ENCODE measurements at places on chromosomes 6 and 20.

GRCh38 chr6:68575765-68576439 lies 59.2 kb upstream of the ADGRB3 start:
- no peak for DNase-seq

GRCh38 chr6:49541210-49541724 lies 9.2 kb upstream of the C6orf141 start:
- DNase-seq, result no peak

DNA sequence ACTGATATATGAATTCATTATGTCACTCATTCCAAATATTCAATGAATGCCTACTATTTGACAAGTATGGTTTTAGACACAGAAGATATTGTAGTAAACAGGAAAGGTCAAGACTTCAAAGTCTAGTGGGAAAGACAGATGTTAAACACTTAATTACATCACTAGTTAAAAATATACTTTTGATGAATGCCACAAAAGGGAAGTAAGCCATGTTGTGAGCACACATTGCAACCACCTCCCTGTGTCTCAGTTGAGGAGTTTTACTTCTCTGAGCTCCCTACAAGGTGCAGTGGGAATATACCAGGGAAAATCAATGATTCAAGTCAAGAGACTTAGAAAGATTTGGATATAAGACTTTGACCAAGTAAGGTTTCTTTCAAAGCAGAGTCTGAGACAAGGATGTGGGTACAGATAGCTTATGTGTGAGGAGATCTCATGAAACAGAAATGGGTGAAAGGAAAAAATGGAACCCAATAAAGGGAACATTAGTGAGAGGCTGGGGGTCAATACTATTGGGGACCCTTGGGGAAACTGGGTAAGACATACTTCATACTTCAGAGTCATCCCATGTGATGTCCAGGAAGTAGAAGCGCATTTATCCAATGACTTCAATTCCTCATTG lies 503.7 kb downstream of the KIF16B start:
- no peak for DNase-seq

DNA sequence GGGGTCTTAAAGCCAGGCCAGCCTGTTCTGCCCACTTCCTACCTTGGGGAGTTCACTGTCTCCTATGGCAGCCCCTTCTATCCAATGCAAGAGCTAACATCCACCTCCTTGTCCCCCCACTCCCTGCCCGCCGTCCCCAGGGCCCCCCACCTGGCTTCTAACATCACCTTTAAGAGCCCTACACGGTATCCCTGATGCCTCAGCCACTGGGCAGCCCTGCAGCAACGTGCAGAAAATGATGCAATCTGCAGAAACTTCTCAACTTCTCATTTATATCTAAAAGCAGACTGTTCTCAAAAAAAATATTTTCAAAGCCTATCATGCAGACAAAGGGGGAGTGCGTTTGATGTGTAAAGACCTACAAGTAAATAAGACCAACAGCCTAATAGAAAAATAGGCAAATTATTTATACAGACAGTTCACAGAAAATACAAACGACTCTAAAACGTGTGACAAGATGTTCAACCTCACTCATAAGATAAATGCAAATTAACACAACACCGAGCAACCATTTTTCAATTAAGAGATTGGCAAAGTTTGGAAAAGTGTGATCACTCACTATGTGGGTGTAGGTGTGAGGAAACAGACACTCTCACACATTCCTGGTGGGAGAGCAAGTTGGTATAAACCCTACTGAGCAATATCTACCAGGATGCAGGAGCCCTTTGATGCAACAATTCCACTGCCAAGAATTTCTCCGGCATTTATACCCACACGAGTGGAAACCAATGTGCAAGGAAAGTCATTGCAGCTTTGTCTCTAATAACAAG lies 15.1 kb upstream of the HCK start:
- no peak for DNase-seq

DNA sequence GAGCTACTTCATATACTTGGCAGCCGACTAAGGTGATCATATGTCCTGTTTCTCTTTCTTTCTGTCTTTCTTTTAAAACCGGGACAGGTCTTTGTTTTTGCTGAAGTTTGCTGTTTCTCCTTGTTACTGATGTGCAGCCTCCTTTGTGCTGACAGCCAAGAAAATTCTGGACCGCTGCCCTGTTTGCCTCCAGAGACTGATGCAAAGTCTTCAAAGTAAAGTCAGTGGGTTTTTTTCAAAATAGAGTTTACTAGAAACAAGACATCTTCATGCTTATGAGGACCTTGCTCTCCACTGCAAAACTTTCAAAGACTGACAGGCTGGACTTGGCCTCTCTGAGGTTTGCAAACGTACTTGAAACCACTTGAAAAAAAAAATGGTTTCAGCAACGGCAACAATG lies 510.5 kb upstream of the MAP3K7 start:
- no peak for DNase-seq

DNA sequence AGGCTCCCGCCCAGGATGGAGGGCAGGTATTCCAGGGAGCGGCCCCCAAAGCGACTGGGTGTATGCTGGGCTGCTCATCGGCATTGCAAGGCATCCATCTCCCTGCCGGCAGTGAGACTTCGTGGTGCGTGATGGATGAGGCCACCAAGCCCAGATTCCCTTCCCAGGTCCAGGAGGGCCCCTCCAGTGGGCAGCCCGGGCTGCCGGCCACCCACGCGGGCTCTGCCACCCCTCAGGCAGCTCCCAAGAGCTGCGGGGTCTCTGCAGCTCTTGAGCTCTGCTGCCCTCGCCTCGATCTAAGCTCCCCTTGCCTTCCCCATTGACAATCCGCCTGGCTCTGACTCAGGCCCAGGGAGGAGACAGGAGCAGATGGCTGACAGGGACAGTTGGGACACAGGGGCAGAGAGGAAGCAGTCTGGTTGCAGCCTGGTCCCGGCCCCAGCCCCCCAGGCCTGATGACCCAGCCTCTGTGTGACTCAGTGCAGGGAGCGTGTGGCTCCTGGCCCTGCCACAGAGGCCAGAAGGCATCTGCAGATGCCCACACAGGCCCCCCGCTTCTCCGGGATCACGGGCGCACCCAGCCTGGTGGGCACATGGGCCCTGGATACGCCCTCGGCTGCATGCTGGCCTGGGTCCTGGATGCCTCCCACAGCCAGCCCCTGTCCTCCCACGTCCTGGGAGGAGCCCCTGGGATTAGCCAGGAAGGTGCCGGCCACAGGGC lies 33.0 kb downstream of the SLCO4A1 start:
- no peak for DNase-seq

DNA sequence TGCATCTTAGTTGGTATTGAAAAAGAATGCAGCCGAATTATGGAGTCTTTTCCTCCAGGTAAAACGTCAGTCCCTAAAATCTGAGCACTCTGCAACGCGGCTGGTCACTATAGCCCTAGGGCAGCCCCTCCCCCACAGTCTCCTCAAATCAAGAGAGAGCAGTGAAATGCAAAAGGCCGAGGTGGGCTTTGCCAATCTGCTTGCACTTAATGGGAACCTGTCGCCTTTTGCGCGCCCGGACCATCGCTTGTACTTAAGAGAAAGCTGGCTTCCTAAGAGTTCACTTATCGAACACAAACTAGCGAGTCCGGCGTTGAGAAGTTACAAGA lies 447 bp downstream of the MCM3 start:
- DNase-seq, result no peak

DNA sequence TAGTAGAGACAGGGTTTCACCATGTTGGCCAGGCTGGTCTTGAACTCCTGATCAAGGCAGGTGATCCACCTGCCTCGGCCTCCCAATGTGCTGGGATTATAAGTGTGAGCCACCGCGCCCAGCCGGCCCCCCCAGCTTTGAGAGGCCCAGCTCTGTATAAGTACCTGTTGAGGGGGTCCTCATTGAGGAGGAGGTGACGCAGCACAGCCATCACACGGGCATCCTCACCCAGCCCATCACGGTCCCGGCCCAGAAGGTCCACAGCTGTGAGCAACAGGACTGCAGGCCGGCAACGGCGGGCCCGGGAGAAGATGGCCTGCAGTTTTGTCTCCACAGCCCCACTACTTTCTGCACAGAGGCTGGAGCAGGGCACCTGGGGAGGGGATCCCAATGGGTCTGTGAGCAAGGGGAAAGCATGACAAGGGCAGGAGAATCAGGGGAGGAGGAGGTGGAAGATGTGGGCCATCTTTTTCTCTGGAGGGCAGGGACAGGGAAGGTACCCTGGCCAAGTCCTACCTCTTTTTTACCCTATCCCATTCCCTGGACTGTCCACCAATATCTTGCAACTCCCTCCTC lies 7.7 kb downstream of the GNMT start:
- no peak for DNase-seq

DNA sequence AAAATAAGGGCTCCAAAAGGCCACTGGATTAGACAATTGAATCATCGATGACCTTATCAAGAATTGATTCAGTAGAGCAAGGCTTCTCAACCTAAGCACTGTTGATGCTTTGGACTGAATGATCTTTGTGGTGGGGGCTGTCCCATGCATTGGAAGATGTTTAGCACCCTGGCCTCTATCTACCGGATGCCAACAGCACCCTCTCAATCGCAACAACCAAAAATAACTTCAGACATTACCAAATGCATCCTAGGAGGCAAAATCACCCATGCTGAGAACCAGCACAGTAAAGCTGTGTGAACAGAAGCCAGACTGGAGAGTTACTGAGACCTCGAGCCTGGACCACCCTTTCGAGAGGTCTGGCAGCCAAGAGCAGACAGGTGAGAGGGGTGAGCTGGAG lies 67.5 kb downstream of the TBC1D7 start:
- DNase-seq, result no peak

DNA sequence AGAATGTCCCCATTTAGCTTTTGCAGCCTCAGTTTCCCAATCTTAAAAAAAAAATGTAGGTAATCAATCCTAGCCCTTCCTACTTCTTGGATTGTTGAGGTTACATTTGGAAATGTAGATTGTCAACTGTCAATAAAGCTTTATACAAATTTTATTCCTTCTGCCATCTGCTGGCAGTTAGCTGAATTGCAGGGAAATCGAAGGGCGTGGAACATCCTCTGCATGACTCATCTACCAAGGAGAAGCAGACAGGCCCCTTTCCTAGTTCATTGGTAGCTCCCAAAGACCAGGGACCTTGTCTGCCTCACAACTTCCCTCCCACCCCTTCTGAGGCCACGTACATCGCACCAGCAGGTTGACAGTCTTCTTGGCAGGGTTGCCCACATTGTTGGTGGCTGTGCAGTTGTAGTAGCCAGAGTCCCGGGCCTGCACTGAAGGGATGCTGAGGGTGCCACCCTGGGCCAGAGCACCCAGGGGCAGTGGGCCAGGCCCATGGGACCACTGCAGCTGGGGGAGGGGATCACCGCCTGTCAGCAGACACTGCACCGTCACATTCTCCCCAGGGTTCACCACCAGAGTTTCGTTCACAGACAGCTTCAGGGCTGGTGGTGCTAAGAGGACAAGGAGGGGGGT lies 43.6 kb downstream of the MDGA1 start:
- no peak for DNase-seq

DNA sequence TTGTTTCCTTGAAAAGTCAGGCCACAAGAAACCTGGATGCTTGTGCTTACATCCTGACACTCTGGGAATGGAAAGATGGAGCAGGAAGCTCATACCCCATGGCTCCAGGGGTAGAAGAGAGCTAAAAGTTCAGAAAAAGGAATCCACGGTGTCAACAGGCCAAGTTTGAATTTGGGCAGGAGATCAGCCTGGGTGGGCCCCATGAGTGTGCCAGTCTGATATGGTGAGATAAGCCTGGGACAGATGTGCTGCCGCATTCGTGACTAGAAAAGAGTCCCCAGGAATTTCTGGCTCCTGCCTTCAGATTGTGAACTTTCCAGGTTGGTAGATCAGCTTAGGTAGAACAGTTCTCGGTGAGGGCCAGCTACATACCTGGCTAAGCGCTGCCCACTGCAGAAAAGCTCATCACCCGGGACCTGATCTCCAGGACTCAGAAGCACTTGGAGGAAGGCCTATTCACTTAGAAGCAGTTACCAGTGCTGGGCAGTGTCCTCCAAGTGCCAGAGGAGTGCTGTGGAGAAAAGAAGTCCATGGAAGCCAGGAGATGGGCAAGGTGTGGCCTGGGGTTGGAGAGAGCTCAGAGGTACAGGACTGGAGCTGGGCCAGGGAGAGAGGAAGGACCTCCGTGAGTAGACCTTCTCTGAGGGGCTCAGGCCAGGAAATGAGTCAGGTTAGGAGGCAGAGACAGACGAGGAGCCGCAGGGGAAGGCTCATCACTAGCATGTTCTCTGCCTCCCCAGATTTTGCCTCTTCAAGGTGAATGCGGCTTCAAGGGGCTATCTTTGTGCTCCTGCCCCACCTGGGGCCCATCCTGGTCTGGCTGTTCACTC lies at the start of gene TSPO2:
TSPO2 (plus strand) TSS at position 242 of the 830 bp plus-strand sequence; CDS start at position 761, 519 bp downstream.
- DNase-seq, result no peak

DNA sequence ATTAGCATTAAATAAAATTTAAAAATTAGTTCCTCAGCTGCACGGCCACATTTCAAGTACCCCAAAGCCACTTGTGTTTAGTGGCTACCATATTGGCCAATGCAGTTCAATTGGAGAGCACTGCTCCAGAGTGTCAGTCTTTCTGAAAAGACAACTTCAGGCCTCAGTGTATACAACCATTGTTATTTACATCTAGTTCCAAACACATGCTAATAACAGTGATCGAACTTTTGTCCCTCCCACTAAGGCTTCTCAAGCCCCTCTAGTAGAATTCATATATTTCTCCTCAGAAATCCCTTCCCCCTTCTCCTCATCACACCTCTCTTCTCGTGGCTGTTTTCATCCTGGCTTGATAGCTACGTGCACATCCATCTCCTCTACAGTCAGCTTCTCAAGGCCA lies 32.9 kb downstream of the HIVEP2 start:
- no peak for DNase-seq

DNA sequence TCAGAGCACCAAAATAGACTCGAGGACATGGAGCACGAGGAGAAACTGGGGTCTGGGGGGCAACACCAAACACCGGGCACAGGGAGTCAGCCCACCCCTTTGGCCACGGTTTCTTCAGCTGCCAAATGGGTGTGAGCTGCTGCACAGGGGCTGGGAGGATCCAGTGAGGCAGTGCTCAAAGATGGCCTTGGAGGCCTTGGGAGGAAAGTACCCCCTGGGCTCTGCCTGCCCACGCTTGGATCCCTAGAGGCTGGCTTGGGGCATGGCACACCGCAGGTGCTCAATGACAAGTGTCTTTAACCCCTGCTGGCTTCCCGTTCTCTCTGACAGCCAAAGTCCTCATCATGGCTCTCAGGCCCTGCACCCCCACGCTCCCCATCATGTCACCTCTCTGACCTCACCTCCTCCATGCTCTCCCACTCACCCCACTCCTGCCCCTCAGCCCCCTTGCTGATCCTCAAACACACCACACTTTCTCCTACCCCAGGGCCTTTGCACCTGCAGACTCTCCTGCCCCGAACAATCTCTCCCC lies 190.3 kb downstream of the ANKRD60 start:
- DNase-seq, result no peak

DNA sequence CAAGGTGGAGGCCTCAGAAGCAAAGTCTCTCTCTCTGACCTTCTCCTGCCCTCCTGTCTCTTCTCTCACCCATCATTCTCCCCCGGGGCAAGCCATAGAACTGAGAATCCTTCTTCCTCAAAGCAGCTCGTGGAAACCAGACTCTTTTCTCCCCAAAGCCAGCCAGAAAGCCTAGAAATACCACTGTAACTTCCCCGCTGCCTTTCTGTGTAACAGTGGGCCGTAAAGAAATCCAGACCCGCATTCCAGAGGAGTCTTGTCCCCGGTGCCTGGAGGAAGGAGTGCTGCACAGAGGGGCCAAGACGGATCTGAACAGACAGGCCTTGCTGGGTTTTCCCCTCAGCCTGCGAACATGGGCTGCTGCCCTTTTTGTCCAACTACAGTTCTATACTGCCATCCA lies 977 bp upstream of the SLC22A2 start:
- no peak for DNase-seq

GRCh38 chr20:1874450-1875182 lies 20.6 kb upstream of the SIRPA start:
- no peak for DNase-seq

GRCh38 chr6:37704923-37705238 lies 7.2 kb upstream of the MDGA1 start:
- DNase-seq, result no peak

GRCh38 chr6:14610141-14610540 lies 492.6 kb downstream of the CD83 start:
- no peak for DNase-seq
